ENCODE measurements at places on chromosomes 7 and 10.

GRCh38 chr7:98202367-98203195 lies 8.7 kb upstream of the BHLHA15 start:
- DNase-seq, result no peak

DNA sequence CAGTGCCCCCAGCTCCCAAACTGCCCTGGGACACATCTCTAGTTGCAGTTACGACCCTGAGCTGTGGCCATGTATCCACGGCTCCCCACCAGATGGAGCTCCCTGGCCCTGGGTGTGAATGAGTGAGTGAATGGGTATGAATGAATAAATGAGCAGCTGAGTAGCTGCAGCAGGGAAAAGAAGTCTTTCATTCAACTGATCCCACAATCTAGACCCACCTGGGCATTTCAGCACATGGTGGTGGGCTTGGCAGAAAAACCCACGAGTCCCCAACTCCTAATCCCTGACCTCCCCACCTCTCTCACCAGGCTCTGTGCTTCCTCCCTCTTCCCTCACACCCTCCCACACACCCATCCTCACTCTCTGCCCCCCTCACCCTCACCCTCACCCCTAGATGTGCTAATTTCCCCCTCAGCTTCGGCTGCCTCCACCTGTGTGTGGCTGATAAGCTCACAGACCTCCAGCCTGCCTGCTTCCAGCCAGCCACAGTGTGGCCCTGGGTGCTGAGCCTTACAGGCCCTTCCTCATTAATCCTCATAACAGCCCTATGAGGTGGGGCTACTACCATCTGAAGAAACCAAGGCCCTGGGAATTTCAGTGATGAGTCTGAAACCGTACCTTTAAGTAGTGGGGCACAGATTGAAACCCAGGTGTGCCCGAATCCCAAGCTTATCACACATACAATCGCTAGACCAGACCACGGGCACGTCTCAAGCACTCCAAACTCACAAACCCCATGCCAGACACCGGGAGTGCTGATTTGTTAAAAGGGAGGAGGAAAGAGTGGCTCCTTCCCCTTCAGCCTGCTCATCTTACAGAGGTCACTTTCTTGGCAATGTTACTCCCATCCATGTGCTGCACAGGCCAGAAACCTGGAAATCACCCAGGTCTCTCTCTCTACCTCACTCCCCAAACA lies 2.2 kb upstream of the ATP6V1F start:
- peak; percentile 72 for DNase-seq

- DNase-seq, result no peak
Observed at GRCh38 chr7:68279827-68280400, 1283.3 kb downstream of the TYW1 start.

- peak; percentile 40 for DNase-seq
Observed at GRCh38 chr10:81872206-81872862, 2.7 kb upstream of the NRG3 start.

- no peak for DNase-seq
Observed at GRCh38 chr7:2840458-2840857, 3.6 kb downstream of the GNA12 start.

DNA sequence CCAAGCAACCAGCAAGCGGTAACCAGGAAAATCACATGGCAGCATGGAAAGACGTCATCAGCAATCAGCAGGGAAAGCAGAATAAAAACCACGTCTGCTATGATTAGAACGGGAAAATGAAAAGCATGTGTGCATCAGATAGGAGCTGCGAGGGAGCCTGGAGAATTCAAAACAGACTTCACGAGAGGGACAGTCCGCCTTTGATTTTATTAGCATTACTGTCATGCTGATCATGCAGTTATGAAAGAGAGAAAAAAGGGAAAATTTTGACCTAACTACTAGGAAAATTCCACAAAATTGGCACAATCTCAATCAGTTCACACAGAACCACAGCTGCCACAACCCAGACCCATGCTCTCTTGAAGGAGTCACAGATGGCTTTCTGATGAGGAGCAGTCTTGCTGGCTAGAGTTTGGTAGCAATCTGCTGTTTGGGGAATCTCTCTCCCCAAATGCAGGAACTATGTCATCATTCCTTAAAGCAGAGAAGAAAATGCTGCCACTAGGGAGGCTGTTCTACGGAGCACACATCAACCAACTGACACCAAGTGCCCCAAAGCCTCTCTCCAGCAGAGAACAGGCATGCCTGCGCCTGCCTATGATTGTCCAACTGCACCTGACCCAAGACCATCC lies 295.9 kb downstream of the TNS3 start:
- no peak for DNase-seq

DNA sequence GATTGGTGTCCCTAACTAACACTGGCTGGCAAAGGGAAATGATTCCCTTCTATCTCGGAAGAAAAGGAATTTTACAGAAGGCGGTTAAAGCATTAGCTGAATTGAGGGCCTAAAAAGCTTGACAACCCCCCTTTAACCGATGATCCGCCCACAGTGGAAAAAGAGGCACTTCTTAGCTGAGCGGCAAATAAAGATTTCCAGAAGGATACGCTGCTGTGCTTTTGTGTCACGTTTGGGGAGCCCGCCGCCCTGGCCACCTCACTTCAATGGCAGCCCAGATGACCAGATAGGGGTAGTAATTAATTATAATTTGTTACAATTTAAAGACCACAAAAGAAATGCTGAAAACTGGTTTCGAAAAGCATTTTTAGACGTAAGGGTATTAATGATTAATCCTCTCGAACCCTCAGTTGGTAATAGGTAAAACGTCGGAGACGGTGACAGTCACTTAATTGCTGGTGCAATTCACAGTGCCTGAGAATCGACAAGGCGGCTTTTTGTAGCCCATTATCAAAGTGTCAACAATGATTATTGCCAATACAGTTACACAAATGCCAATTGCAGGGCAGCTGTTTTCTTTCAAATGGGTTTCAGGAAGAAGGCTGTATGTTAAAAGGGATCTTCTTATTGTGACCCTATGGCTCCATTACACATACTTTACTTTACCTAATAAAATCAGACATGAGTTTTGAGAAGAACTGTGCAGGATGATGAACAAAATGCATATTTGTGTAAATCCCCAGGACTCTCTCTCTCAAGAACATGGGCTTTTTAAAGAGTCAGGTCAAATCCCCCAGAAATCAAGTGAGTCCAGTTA lies 154.1 kb downstream of the PIP4K2A start:
- no peak for DNase-seq

- DNase-seq, result peak; percentile 71
Observed at GRCh38 chr10:122154545-122155366, 116.3 kb upstream of the BTBD16 start.

- no peak for DNase-seq
Observed at GRCh38 chr7:26995666-26996065, 100.1 kb downstream of the HOXA1 start.

- peak; percentile 9 for DNase-seq
Observed at GRCh38 chr7:117217106-117218035, 105.5 kb downstream of the WNT2 start.

- no peak for DNase-seq
Observed at GRCh38 chr10:100858261-100858660, 54.5 kb upstream of the SLF2 start.

- DNase-seq, result no peak
Observed at GRCh38 chr10:716821-717220, 27.4 kb upstream of the DIP2C start.

- no peak for DNase-seq
Observed at GRCh38 chr7:37698276-37698675, 14.7 kb downstream of the GPR141 start.

GRCh38 chr10:114492351-114493037 lies 88.2 kb upstream of the AFAP1L2 start:
- DNase-seq, result peak; percentile 37

DNA sequence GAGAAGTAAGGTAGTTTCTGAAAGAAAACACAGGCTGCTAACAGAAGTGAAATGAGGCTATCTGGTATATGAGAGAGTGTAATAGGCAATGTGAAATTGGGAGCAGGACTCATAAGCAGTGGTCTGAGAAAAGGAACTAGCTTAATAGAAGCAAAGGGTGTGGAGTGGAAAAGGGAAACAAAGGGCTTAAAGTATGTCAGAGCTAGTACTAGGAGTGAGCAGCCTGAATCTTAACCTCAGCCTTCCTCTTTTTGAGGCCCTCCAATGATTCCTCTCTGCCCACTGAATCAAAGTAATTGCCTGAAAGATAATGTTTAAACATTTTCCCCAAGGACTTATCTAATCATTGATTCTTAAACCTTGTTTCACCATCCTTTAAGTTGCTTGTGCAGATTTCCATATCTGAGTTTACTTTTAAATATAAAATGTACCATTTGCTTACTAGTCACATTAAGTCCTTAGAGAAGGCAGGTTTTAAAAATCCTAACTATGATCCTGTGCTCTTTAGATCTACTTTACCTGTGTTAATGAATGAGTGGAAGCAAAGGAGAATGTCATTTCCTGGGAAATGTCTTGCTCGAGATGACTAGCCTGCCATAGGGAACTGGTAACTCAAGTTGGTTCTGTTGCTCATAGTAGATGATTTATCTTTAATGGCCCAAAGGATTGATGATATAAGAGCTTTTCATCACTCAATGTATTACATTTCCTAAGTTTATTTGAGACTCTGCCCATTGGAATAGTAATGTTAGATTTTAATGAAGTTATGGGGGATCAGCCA lies 155.0 kb downstream of the SKAP2 start:
- DNase-seq, result no peak

GRCh38 chr10:35417795-35418194 lies 81.5 kb downstream of the CCNY start:
- no peak for DNase-seq
